8988T (cell line): ENCODE measurements at places on chromosomes 16 and 17.

- DNase-seq = no peak
Measured at GRCh38 chr17:66514227-66514806, 211.9 kb downstream of the PRKCA start.

DNA sequence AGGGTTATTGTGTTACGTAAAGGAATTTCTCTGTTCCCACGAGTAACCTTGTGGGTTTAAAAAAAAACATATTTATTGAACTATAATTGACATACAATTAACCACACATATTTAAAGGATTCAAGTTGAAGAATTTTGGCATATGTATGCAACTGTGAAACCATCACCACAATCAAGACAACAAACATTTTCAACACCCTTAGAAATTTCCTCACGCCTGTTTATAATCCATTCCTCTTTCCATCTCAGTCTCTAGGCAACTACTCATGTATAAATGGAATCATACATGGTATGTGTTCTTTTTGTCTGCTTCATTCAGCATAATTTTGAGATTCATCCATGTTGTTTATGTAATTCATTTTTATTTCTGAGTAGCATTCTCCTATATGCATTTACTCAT, 104.0 kb downstream of the MRTFB start:
- no peak for DNase-seq

GRCh38 chr17:50356418-50356817, 10.5 kb downstream of the XYLT2 start:
- no peak for DNase-seq

DNA sequence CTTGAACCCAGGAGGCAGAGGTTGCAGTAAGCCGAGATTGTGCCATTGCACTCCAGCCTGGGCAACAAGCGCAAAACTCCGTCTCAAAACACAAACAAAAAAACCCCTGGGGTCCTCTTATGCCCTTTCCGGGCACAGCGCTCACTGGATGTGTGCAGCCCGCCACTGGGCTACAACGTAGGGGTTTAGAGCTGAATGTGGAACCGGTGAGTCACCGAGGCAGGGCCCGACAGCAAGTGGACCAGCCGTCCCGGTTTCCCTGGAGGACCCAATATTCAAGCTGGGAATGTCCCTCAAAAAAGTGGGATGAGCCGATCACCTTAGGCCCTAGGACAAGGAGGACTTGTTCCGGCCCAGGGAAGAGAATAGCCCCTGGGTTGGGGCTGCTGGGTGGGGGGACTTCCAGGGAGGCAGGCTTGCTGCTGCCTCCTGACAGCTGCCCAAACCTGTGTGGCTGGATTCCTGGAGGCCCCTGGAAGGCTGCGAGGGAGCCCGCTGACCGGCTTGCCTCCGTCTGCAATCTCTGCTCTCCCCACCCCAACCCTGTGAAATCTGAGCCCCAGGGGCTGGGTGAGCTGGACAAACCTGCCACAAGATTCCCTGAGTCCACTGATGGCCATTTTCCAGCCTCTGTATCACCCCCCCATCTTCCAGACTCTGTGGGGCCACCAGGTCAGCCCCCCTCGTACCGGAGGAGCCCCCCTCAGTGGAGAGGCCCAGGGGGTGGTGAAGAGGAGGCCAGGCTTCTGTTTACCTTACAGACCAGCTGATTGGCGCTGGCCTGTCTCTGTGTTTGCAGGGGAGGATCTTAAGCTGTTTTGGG, 2.9 kb upstream of the CLDN9 start:
- DNase-seq = no peak

DNA sequence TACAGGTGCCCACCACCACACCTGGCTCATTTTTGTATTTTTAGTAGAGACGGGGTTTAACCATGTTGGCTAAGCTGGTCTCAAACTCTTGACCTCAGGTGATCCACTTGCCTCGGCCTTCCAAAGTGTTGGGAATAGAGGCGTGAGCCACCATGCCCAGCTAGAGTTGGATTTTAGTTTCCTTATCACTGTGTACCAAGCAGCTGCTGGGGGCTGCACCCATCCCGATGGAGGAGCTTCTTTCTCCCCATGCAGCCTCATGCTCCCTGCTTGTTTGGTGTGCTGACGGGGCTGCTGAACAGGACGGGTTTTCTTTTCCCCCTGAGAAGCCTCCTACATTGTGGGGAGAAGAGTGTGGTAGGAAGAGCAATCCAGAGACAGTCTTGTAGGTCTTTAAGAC, 173.2 kb downstream of the LGALS9B start:
- DNase-seq = no peak

GRCh38 chr17:59761385-59762048, 54.1 kb downstream of the VMP1 start:
- DNase-seq = no peak

DNA sequence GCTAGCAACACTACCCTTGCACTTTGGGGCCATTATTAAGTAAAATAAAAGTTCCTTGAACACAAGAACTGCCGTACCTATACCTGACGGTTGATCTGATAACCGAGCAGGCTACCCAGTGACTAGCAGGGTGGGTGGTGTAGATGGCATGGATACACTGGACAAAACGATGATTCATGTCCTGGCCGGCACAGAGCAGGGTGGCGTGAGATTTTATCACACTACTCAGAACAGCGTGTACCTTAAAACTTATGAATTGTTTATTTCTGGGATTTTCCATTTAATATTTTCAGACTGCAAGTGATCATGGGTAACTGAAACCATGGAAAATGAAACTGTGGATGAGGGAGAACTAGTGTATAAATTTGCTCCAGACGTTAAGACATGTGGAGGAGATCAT, 41.0 kb upstream of the MSI2 start:
- no peak for DNase-seq

- DNase-seq = no peak
Measured at GRCh38 chr17:8420041-8420934, 15.4 kb upstream of the NDEL1 start.
